Activated CD4-positive, CD25-positive, alpha-beta regulatory T cell (primary cell): ENCODE measurements at places on chromosomes 13 and 19.

- DNase-seq = no peak
Observed at GRCh38 chr13:70188567-70188966, 80.3 kb upstream of the KLHL1 start.

GRCh38 chr13:101925731-101926130 lies 473.3 kb downstream of the ITGBL1 start:
- no peak for DNase-seq

DNA sequence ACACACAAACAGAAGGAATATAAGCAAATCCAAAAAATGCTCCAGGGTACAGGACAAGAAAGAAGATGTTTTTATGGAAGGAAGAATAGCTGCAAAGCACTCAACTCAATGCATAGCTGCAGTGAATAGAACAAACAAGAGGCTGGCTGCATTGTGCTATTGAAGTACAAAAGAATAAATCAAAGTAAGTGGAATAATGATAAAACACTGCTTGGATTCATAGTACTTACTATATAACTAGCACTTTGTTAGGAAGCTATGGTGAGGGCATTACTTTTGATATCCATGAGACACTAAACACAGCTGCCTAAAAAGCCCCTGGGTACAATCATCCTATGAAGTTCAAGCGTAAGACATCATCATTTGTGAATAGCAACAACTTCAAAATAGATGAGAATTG lies 350.1 kb downstream of the PCDH9 start:
- no peak for DNase-seq

GRCh38 chr19:35063940-35064818 lies 22.7 kb downstream of the HPN start:
- no peak for DNase-seq

- no peak for DNase-seq
Observed at GRCh38 chr13:32851083-32852069, 164.8 kb upstream of the KL start.

- no peak for DNase-seq
Observed at GRCh38 chr13:23752111-23753001, 136.8 kb downstream of the MIPEP start.

DNA sequence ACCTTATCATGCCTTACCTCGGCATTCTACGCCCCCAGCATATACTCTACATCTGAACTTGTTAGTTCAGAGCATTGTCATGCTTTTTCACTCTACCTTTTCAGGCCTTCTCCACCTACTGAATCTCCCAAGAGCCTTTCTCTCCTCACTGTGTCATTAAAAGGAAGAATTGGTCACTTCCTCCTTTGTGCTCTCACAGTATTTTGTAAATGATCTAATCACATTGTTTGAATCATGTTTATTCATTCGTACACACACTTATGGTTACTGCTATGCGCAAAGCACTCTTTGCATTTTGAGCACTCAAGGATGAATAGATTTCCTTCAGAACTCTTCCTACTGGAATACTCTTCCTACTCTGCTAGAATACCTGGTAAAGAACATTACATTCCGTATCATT lies 15.8 kb upstream of the ELF1 start:
- DNase-seq = no peak
